ENCODE measurements at places on chromosomes 1 and 21. TPM values are rescaled to one million over a fixed set of nuclear protein-coding genes. Genes with fewer than 3 reads are reported as not detected.

- ATAC-seq = no peak
Measured at GRCh38 chr1:65412984-65413375, 7.5 kb upstream of the LEPR start.

OLFML3 gene
- 0.40 TPM for total RNA-seq

SMYD3 gene
- 34.0 TPM for total RNA-seq

PGD gene
- total RNA-seq = 86.0 TPM

DNA sequence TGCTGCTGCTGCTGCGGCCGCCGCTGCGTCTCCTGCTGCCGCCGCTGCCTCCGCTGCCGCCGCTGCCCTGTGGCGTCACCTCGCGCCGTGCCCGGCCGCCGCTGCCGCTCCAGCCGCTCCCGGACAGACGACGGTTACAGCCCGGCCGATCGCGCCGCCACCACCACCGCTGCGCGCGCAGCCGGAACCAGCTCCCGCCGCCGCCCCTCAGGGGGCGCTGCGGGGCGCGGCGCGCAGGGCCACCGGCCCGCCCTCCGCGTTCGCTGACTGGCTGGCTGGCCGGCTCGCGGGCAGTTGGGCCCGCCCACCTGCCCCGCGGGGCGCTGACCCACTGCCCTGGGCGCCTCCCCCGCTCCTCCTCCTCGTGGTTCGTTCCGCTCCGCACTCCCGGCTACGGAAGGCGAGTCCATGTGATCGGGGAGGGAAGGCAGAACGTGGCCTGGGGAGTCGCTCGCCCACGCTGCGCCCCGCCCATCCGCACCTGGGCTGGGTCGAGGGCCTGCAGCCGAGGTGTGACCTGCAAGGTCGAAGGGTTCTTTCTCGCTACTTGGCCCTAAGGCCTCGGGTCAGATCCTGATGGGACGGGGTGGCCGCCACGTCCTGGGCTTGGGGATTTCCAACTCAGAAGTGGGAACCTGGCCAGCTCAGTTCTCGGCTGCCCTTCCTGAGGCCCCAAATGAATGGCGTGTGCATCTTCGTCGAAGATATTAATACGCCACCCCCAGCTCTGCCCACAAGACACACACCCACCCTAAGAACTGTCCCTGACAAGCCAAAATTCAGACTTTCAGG is at the start of gene PTP4A2:
Gene PTP4A2 (minus strand): TSS at position 185 of the 792 bp plus-strand sequence. CDS start 19,303 bp downstream, outside the sequence.
- ATAC-seq = peak; percentile 72

GRCh38 chr1:26799479-26800142 is 11.9 kb downstream of the PIGV start:
- peak; percentile 90 for ATAC-seq

DNA sequence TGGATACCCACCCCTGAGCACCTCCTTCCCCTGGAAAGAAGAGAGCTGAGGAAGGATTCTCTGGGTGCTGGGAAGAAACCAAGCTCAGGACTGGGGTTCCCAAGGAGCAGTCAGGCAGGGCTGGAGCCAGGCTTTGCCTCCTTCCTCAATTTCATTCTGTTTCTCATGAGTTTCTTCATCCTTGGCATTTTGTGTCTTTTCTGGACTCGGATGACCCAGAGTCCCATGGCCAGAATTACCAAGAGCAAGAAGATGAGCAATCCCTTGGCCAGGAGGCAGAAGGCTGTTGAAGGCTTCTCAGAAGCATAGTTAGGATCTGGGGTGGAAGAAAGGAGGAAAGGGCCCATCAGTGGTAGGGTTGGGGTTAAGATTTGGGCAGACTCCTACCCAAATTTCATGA is 2.5 kb downstream of the SLAMF9 start:
- ATAC-seq = no peak

SPRR1A gene
- not detected for total RNA-seq

AIM2 gene
- 123 TPM for total RNA-seq
